ENCODE measurements at places on chromosomes 13 and 19.
A peak's percentile ranks its signal among the peaks of the same experiment; 100 is the strongest.

DNA sequence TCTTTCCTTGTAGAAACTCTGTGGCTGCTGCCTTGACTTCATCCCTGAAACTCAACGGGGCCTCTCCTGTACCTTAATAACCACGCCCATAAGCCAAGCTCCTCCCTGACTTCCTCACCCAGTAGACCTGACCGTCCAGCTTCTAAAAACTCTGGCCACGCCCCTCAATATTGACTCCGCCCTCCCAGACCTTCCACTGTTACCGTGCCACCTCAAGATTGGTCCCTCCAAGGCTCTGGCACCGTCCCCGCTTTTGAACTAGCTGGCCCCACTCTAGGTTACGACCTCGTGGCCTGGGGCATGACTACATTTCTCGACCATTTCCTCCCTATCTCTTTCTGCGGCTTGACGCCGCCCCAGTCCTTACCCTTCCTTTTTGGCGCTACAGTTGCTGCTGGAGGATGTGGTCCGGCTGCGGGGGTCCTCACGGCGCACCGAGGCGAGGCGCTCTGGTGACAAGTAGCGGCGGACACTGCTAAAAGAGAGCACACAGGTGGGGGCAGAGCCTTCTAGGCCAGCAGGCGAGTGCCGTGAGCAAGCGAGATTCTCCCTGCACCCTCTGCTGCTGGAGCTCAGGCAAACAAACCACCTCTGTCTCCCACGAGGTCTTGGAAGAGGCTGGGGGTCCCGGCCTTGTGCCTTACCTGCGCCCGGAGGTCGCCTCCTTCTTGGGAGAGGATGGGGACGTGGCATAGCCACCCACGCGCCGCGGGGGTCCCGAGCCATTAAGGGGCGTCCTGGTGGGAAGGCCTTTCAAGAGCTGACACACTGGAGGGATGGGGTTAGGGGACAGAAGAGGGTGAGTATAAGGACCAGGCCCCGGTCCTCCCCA, 2.3 kb upstream of the EML2 start:
- DNase-seq = peak; percentile 85

- no peak for DNase-seq
Measured at GRCh38 chr13:24225930-24226329, 65.4 kb downstream of the SPATA13 start.

DNA sequence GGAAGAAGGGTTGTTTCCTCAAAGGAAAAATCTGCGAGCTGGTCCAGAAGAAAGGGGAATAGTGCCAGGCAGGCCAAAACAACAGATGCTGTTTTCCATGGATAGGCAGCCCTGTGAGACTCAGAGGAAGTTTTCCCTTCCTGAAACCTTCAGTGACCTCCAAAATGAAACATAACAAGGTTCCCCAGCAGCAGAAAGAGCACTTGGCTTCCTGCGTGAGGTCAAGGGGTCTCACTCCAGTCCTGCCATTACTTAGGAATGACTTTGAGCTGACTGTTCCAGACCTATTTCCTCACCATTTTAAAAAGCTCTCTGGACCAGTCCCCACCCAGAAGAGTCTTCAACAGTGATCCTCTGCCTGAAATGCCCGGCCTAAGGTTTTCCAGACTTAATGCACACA, 104.6 kb upstream of the IPO5 start:
- DNase-seq = no peak

DNA sequence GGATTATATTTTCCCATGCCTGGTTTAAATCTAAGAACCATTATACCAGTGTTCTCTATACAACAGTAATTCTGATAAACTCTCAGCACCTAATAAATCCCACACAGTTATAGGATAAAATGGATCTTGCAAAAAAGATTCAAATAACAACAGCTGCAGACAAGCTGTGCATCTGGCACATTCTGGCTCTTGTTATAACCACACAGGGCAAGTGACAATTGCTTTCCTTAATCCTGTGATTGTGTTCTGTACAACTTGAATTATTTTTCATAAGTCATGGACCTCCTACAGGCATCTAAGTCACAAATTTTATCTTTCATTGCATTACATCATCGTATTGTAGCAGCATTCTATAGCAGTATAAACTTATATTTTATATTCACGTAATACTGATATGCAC, 948.3 kb downstream of the SLITRK1 start:
- no peak for DNase-seq

DNA sequence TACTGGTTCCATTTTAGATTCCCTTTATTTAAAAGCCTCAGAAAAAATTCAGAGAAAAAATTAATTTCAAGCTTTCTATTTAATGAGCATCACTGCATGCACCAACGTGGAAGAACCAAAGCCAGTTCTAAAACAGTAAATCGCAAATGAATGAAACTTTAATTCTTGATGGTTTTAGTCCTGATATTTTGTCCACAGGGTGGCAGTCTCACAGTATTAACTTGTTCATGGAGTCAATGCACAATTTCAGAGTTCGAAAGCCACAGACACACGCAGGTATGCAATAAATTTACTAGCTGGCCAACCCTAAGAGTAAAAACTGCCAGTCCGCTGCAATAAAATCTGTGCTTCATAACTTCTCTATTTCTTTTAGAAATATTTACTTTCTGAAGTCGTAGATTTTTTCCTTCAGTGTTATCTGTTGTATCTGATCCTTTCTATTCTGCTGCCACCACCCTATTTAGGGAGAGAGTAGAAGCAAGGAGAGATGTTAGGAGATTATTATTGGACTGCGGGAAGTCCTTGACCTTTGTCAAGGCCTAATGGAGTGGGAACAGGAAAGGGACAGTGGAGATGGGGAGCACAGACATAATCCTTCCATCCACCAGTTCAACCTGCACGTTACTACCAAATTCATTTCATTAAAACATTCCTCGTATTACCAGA, 7.0 kb upstream of the WBP4 start:
- DNase-seq = peak; percentile 72

DNA sequence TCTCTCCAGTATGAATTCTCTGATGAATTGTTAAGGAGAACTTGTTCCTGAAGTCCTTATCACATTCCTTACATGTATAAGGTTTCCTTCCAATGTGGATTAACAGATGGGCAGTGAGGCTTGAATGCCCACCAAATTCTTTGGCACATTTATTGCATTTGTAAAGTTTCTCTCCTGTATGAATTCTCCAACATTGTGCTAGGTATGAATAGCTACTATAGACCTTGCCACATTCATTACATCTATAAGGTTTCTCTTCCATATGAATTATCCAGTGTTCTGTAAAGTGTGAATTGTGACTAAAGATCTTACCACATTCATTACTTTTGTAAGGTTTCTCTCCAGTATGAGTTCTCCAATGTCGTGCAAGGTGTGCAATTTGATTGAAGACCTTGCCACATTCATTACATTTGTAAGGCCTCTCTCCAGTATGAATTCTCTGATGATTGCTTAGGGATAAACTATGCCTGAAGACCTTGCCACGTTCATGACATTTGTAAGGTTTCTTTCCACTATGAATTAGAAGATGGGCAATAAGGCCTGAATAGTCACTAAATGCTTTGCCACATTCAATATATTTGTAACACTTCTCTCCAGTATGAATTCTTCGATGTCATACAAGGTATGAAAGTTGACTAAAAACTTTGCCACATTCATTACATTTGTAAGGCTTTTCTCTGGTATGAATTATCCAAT, 20.4 kb downstream of the ZNF578 start:
- no peak for DNase-seq

- DNase-seq = no peak
Measured at GRCh38 chr13:99813336-99814095, 158.1 kb downstream of the ZIC5 start.

DNA sequence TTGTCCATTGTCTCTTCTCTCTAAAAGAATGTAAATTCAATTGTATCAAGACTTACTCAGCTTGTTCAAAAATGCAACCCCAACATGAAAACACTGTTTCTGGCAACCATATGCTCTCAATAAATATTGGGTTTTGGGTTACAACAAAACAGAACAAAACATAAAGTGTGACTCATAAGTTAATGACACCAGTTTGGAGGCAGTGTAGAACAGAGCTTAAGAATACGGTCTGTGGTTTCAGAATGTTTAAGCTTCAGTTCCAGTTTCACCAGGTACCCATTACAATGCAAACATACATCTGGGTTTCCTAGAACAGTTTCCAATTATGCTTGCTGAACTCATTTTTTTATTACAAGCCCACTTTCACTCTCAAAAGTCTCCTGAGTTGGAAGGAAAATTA, 285.8 kb upstream of the PCDH9 start:
- DNase-seq = peak; percentile 1

DNA sequence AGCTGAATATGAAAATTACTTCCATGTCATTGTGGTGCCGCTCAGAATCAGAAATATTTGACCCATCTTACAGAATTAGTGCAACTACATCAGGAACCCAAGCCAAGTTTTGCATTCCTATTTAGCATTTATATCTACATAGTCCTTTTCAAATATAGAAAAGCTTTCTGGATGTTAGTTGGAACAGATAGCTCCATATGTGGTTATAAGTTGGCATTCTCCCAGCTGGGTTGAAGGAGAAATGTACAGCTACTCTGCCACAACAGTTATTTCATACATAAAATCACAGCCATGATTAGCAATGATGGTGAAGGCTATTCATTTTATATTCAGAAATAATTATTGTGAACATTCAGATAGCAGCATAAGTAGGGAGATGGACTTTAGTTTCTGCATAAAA, 28.2 kb downstream of the HPN start:
- peak; percentile 38 for DNase-seq

GRCh38 chr13:78806457-78806856, 147.5 kb upstream of the OBI1 start:
- DNase-seq = no peak

DNA sequence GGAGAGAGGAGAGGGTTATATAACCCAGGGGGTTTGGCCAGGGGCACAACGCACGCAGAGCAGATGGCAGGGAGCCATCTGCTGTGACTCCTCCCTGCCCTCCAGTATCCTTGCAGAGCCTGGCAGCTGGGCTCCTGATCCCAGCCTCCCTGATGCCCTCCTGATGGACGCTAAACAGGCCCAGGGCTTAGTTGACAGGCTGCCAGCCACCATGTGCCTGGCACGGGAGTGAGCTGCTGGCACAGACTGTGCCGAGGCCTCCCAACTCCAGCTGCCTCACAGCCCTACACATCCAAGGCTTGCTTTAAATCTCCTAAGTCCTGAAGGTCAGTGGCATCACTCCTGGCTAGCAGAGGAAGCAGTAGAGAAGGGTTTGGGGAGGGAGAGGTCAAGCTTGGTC, 16.7 kb downstream of the SYDE1 start:
- DNase-seq = no peak

DNA sequence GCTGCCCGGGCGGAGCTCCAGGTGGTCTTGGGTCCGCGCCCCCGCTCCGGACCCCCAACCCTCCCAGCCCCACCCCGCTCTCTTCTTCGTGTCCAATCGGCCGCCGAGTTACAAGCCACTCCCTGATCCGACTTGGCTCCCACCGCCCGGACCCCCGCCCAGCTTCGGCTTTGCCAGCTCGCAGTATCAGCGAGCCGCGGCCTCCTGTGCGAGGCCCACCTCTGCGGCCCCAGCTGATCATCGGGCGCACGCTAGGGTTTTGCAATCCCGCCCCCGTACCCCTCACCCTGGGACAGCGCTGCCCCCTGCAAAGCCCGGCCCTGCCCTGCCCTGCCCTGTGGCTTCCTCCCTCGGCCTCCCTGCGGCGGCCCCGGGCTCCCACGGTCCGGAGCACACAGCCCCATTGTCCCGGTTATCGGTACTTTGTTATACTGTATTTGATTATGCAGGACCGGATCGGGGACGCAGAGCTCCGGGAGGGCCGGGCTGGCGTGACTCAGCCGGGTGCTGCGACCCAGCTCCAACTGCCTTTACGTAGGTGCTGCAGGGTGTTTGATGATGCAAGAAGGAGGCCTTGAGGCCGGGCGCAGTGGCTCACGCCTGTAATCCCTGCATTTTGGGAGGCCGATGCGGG, 598 bp upstream of the LPAR2 start:
- peak; percentile 64 for DNase-seq

Data from cardiac fibroblast (primary cell).